CD4-positive, alpha-beta T cell treated with Interleukin-6 at 100 ng/mL for 8 hours (primary cell): ENCODE measurements at places on chromosomes 11 and 22.
A peak's percentile ranks its signal among the peaks of the same experiment; 100 is the strongest.

- DNase-seq: no peak
These were observed 114.6 kb upstream of the GRK3 start for GRCh38 chr22:25449781-25450317.

- no peak for DNase-seq
These were observed 78.4 kb downstream of the XRRA1 start for GRCh38 chr11:74870485-74870884.

- no peak for DNase-seq
These were observed 18.2 kb downstream of the APOL4 start for GRCh38 chr22:36183446-36183845.

- no peak for DNase-seq
These were observed 10.4 kb downstream of the PISD start for GRCh38 chr22:31651664-31652063.

DNA sequence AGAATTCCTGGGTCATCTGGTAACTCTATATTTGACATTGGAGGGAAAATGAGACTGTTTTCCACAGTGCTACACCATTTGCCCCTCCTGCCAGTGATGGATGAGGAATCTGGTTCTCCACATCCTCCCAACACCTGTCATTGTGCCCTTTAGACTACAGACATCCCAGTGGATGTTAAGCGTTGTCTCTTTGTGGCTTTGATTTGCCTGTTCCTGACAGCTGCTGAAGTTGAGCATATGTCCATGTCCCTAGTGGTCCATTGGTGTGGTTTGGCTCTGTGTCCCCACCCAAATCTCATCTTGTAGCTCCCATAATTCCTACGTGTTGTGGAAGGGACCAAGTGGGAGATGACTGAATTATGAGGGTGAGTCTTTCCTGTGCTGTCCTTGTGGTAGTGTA lies 88.5 kb downstream of the BRD1 start:
- no peak for DNase-seq

GRCh38 chr11:28919194-28919593 lies 811.0 kb downstream of the METTL15 start:
- DNase-seq: no peak

GRCh38 chr11:61709572-61709971 lies 29.4 kb downstream of the DAGLA start:
- no peak for DNase-seq

GRCh38 chr22:40414311-40414710 lies 43.9 kb downstream of the SGSM3 start:
- DNase-seq: no peak

DNA sequence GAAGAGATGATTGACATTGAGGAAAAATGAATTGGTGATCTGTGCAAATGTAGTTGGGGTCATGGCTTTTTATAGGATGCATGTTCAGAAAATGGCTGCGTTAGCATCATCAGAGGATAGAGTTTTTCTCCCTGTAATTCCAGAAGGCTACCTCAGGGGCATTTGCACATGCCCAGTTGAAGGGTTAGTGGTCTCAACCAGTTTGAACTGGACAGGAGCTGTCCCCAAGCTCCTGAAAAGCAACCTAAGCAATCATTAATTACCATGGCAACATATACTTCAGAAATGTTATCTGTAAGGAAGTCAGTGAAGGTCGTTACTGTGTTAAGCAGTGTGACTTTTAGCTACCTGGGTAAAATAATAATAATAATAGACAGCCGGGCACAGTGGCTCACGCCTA lies 29.3 kb downstream of the TUG1 start:
- no peak for DNase-seq

DNA sequence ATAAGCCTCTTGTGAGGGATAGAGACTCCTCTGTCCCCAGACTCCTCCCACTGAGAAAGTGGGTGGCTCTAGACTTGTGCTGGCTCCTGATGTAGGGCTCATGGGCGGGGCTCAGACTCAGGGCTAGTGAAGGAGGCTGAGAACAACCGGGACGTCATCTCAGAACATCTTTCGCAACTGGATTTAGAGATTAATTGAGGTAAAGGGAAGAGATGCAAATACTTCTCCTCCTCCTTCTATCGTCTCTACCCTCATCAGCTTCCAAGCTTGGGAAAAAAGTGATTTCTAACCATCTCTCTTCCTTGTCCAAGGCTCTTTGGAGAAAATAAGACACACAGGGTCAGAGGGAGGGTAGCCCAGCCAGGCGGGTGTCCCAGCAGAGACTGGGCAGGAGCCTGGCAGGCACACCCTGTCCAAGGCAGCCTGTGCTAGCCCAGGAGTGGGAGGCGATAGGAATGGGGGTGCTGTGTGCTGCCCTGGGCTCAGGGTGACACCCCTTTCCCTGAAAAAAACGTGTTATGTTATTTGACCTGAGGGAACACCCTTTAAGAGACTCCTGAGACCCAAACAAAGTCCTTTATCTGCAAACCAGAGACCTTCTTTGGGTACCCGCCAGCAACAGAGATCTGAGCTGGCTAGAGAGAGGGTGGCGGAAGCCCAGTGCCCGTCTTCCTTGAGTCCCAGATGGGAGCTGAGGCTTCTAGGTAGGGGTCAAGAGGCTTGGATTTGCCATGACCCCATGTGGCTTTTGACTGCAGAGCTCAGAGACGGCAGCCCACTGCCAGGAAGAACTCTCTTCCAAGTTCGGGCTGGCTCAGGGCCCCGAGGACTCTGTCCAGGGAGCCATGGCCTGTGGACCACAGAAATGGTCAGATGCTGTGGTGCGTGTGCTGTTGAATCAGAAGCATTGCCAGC lies 160.9 kb downstream of the ADAMTS15 start:
- no peak for DNase-seq

DNA sequence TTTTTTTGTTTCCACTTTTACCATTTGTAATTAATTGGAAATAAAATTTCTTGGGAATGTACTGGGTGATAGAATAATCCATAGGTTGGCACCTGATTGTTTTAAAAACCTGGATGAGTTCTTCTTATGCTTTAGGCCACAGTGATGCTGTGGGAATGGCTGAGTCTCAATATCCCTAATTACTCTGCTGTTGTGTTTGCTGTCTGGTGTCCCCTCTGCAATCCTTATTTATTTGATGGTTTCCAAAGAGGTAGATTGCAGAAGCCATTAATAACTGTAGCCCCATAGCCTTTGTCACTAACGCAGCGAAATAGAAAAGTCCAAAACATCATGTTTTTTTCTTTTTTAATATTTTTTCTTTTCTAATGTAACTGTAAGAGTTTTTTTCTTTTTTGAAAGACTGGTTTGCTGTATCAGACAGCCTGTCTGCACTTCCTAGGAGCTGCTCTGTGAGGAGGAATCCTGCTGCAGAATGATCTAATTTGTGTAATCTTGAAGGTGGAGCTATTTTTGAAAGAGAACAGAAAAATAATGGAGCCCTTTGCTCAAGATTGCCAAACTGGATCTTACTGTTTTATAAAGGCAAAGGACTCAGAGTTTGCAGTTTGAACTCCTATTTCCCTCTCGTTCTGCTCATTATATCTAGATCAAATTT lies 14.9 kb downstream of the PACS1 start:
- no peak for DNase-seq

- no peak for DNase-seq
These were observed 558.6 kb downstream of the OPCML start for GRCh38 chr11:132973686-132974085.

- no peak for DNase-seq
These were observed 4.3 kb upstream of the CCND1 start for GRCh38 chr11:69636512-69637197.

DNA sequence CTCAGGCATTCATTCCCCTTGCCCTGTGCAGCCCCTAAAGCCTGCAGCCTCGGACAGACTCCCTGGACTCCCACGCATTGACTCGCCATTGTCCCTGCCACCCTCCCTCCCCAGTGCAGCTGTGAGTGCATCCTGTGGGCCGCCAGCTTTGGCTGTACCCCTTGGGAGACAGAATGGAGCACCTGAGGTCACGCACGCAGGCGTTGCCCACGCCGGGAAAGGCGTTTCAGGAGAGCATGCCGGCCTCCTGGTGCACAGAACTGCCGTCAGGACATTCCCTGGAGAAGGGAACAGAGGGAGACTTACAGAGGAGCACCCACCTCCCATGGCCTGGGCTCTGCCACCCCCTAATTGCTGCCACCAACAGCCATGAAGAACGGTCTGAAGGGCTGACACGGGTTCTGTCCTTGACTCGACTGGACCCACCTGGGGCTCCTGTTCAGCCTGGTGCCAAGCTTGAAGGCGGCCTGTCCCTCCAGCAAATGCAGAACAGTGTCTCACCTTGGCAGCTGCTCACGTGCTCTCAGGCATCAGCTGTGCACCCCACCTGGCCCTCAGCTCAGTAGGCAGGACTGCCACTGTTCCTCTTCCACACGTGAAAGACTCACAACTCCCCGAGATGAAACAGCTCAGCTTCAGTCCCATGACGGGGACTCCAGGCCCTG lies 503.8 kb downstream of the BRD1 start:
- DNase-seq: no peak

- no peak for DNase-seq
These were observed 33.5 kb downstream of the MMP7 start for GRCh38 chr11:102497061-102497460.

- peak; percentile 44 for DNase-seq
These were observed 26.7 kb upstream of the TOLLIP start for GRCh38 chr11:1335811-1336761.

- no peak for DNase-seq
These were observed 46.7 kb downstream of the TSPAN18 start for GRCh38 chr11:44773351-44773965.

GRCh38 chr22:20111045-20111688 lies 4.7 kb upstream of the RANBP1 start:
- DNase-seq: no peak

DNA sequence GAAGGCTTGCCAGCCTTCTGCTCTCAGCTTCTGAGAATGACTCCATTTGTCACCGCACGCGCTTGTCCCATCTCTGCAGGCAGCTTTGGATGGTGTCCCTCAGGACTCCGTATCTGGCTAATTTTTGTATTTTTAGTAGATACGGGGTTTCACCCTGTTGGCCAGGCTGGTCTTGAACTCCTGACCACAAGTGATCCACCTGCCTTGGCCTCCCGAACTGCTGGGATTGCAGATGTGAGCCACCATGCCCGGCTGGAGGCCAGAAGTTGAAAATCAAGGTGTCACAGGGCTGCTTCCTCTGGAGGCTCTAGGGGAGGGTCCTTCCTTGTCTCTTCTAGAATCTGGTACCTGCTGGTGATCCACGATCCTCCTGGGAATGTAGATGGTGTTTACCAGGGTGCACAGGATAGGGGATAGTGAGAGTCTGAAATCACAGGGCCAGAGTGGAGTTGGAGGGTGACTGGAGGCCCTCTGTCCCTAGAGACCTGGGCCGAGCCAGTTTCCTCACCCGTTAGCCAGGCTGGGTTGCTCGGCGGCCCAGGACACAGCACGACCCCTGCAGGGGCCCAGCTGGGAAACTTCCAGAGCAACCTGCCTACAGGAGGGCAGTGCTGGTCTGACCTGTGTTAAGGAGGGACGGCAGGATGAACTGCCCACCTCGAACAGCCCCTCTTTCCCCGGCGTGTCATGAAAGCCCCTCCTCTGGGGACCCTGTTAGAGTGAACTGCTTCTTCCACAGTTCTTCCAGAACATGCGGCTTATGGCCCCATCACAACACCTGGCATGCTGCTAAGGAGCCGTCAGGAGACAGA lies 48.9 kb upstream of the SHANK2 start:
- no peak for DNase-seq

DNA sequence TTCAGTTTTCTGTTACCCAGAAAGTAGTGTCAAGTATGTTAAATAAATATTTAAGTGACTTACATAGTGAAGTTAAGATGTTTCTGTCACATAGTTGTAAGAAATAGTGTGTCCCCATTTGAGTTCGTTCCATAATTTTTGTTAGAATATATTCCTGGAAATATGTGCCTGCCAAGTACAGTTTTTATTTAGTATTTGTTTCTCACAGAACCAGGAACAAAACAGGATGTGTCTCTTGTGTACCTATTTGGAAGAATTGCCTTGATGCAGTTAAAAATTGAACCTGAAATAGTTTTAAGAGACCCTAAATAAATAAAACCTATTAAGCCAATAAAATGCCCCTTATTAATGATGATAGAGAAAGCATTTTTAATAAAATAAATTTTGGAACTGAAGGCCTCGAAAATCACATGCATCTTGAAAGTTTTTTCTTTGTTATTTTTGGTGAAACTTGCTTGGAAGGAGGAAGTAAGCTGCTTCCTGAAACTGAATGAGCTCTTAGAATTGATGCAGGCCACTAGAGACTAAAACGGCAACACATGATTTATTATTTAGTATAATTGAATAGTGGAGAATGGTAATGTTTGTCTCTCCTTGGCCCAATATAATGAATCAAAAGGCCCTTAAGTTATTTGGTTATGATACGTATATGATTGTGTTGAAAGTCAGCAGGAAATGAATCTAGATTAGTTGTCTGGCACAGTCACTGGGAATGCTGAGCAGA lies 55.9 kb downstream of the SWAP70 start:
- no peak for DNase-seq

GRCh38 chr11:10540546-10540914 lies 457 bp downstream of the RNF141 start:
- no peak for DNase-seq

DNA sequence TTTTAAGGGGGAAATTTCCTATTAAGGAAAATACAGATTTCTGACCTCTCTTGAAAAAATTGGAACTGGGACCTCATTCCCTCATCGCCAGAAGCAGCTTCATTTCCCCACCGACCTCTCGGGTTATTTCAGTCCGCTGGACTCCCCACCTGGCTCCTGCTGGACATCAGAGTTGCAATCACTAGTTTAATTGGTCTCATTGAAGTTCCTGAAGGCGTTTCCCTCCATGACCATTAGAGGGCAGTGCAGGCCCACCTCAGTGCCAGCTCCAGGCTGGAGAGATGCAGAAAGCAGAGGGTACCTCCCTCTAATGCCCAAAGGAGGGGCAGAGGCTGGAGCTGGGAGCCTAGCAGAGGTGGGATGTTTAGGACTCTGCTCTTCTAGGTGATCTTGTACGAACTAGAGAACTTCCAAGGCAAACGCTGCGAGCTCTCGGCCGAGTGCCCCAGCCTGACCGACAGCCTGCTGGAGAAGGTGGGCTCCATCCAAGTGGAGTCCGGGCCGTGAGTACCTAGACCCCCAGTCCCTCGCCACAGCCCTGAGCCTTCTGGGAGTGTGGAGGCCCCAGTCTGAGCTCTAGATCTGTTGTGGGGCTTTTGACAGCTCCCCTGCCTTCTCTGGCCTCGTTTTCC lies 2.7 kb downstream of the CRYBB3 start:
- peak; percentile 44 for DNase-seq

DNA sequence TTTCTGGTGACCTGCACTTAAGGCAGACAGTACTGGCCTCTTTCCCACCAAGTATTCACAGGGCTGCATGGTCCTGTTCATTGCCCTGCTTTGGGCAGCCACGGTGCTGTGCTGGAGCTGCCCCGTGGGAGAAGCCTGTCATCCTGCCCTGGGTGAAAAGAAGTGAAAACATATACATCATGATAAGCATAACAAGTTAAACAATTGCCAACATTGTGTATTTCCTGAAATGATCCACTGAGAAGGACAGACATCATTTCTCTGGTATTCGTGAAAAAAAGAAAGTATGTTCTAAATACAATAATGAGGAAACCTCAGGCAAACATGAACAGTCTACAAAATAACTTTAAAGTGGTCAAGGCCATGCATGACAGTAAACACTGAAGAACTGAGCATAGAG lies 393.1 kb downstream of the TMEM135 start:
- no peak for DNase-seq

DNA sequence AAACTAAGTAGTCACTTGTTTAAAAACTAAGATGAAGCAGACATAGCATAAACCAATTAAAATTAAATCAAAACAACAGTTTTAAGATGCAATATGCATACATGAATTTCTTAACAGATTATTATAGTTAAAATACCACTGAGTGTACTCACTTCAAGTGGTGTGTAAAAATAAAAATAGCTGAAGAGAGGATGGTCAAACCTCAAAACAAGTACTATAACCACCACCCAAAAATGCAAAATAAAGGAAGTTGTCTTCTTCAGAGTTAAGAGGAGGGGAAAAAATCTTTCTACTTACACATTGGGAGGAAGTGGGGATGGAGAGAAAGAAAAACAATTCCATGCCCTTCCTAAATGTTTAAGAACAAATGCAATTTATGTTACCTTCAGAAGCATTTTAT lies 31.9 kb downstream of the RRAS2 start:
- no peak for DNase-seq
